ENCODE measurements at places on chromosomes 5 and 9.

- no peak for DNase-seq
Measured at GRCh38 chr5:147756566-147756965, 26.0 kb downstream of the JAKMIP2 start.

GRCh38 chr9:104882566-104882965 lies 45.4 kb downstream of the ABCA1 start:
- DNase-seq = no peak

DNA sequence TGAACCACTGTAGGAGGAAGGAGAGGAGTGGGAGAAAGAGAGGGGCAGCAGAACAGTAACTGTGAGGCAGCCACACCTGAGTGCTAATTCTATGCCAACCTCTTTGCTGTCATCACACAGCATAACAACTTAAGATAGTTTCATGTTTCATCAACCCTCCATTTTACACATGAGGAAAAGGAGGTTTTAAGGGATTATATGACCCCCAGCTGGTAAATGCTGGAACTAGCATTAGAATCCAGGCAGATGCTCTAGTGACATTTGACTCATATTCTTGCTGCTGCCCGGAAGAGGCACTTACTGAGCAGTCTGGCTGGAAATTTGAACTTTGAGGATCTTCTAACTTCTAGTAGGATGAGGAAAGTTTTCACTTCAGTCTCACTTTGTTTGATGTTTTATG lies 24.1 kb upstream of the VLDLR start:
- no peak for DNase-seq

GRCh38 chr9:116465576-116466270 lies 221.4 kb upstream of the TRIM32 start:
- no peak for DNase-seq
